ENCODE measurements at places on chromosomes 4 and X.

- no peak for DNase-seq
These were observed 177.5 kb downstream of the AR start for GRCh38 chrX:67721321-67721720.

DNA sequence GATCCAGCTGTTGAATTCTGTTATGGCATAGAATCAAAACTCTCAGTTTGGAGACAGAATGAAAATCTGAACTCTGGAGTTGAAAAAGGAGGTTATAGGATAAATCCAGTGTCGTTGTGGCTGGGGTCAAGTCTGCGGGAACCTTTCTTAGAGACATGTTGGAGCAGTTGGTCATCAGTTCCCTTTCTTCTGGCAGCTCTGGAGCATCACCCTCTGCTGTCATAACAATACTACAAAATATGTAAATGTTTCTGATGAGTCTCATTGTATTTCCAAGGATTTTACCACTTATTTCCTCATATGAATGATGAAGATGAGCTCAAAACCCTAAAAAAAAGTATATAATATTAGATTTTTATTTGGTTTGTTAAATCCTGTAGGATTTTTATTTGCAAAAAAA lies 7.5 kb downstream of the TLR10 start:
- DNase-seq, result no peak

GRCh38 chr4:152850377-152850776 lies 70.6 kb downstream of the ARFIP1 start:
- no peak for DNase-seq

- DNase-seq, result no peak
These were observed 11.3 kb upstream of the YTHDC1 start for GRCh38 chr4:68361146-68361589.

DNA sequence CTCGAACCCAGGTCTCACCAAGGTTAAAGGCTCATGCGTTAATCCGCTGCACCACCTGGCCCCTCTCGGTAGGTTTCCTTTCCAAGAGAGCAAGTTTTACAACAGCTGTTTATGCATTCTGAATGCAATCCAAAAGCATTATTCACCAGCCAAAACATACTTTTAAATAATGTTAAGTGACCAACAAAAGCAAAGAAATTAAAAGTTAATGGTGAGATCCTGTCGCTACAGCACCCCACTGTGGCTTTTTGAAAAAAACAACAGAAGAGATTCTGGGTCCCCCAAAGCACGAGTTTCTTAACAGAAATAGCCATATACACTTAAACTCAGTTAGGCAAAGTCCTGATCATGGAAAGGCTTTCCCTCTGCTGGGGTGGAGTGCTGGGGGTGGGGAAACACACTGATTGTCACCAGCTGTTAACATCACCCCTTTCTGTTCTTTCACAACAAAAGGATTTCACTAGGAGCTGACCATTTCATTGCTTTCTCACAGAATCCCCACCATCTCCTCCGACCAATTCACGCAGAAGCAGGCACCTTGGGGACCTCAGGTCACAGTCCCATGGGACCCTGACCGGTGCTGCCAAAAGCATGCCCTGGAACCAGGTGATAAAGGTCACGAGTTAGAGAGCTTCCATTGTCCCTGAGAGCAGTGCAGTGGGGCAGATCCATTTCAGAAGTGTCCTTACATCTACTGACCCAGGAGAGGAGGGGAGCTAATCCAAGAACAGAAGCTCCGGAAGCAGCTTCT lies 51.2 kb downstream of the ZNF827 start:
- no peak for DNase-seq

- no peak for DNase-seq
These were observed 120.3 kb upstream of the AFF2 start for GRCh38 chrX:148380107-148380506.

DNA sequence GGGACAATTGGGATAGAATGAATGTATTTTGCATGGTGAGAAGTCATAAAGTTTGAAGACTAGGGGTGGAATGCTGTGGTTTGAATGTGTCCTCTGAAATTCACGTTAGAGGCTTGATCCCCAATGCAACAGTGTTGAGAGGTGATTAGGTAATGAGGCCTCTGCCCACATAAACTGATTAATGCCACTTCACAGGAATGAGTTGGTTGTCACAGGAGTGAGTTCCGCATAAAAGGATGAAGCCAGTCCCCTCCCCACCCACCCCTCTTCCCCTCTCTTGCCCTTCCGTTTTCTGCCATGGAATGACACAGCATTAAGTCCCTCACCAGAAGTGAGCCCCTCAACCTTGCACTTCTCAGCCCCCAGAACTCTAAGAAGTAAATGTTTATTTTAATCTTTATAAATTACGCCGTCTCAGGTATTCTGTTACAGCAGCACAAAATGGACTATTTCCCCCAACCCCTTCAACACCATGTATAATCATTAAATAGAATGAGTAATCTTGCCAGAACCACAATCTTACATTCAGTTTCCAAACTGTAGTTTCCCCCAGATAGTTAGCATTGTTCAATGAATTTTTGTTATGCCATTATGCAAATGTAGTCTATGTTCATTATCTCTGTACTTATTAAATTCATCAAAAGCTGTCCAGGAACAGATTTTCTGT lies 5.5 kb upstream of the MMAA start:
- DNase-seq, result no peak

- DNase-seq, result no peak
These were observed 92.1 kb upstream of the WDFY3 start for GRCh38 chr4:85058551-85058950.

DNA sequence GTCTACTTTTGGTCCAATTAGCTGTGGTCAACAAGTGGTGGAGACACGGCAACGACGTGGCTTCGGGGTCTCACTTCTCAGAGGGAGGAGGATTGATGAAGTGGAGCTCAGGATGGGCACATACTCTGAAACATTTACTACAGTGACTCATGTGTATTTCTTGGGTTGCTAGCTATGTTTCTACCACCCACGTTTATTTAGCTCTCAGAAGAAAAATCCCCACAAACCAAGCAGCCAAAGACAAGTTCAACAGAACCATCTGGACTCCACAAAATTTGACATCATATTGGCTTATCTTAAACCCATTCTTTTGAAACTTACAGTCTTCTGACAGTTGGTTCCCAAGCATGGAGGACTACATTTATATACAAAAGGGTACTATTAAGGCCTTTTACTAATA lies 158.0 kb downstream of the CBLL2 start:
- DNase-seq, result no peak

- no peak for DNase-seq
These were observed 108.6 kb downstream of the ACTRT1 start for GRCh38 chrX:127943571-127943970.

- DNase-seq, result no peak
These were observed 91.2 kb upstream of the XAGE2 start for GRCh38 chrX:52277666-52278065.

- peak; percentile 26 for DNase-seq
These were observed at the start of gene PRDM5 for GRCh38 chr4:120922381-120923206. PRDM5 (minus strand) TSS chr4:120922726; CDS start chr4:120922608, 118 bp downstream.

- no peak for DNase-seq
These were observed 143.4 kb downstream of the PTCHD1 start for GRCh38 chrX:23478056-23478455.

DNA sequence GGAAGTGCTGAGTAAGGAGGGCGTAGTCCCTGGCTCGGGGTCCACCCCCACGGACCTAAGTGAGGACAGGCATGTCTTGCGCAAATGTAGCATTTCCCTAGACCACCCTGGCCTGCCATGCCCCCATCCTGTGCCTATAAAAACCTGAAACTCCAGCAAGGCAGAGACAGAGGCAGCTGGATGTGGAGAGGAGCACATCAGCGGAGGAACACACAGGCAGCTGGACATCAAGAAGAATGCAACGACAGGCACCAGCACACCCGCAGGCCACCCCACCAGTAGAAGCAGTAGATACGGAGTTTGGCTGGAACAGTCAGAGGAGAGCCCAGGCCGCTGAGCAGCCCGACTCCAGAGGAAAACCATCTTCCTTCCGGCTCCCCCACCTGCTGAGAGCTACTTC lies 345.9 kb downstream of the FSTL5 start:
- DNase-seq, result no peak

GRCh38 chrX:110414679-110415439 lies 56.2 kb downstream of the RTL9 start:
- no peak for DNase-seq

- no peak for DNase-seq
These were observed 129.8 kb downstream of the PPP3CA start for GRCh38 chr4:101217353-101218031.

DNA sequence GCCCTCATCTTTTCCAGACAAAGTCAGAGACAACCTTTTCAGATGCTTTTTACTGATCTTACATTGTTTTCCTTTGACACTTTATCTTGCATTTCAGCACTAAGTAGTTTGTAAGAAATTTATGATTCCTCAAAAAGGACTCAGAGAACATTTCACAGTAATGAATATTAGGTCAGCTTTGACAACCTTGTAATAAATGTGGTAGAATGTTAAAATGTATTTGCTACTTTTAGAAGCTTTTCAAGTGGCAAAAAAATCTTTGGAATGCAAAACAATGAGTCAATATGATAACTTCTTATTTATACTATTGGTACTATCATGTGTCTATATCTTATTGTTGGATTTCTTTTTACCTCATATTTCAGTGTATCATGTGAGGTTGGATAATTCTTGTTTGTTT lies 146.2 kb upstream of the FAT4 start:
- DNase-seq, result no peak
